ENCODE measurements at places on chromosomes 11 and 22.

GRCh38 chr11:2919188-2919587 lies 10.0 kb downstream of the PHLDA2 start:
- H3K4me1 ChIP-seq, result no peaks in the 10 kb centered on the region
- no peak overlapping the region for H3K27ac ChIP-seq
- DNase-seq, result no peak
- no peaks in the 10 kb centered on the region for H3K36me3 ChIP-seq
- H3K4me3 ChIP-seq, result no peak overlapping the region

DNA sequence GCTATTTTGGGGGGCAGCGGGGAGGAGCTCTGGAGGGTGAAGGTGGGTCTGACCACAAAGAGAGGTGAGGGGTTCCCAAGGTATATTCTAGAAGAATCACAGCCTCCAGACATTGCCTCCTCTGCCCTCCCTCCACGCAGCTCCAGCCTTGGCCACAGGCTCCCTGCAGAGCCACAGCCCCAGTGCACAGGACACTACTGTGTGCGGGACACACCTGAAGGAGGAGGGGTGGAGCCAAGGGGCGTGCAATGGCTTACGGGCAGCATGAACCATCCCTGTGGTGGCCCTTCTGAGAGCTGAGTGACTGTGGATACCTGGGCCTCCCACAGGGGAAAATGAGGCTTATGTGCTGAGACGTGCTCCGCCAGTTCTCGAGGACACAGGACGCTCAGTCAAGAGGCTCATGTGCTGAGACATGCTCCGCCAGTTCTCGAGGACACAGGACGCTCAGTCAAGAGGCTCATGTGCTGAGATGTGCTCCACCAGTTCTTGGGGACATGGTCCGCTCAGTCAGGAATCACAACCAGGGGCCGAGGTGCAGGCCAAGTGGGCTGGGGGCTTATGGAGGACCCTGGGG lies 417.3 kb downstream of the SHANK2 start:
- peaks cover 6% of the 10 kb centered on the region for H3K4me1 ChIP-seq
- no peak for DNase-seq
- no peak overlapping the region for H3K4me3 ChIP-seq
- no peak overlapping the region for H3K27ac ChIP-seq
- H3K27me3 ChIP-seq, result no peaks in the 10 kb centered on the region

DNA sequence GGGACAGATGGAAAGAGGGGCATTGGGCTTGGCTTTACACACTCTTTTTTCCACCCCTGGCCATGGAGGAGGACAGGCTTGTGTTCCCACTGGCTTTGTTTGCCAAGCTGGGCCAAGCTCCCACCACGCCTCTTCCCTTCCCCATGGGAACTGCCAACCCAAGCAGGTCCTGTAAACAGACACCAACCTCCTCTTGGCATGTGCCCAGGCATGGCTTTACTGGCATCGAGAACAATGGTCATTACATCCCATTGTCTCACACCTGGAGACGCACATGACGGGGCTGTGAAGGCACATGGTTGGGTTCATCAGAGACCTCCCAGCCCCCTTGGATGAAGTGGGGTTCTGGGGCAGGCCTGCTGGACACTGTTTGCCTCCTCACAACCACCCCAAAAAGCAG lies 11.7 kb downstream of the SEC14L3 start:
- no peaks in the 10 kb centered on the region for H3K27me3 ChIP-seq
- H3K4me3 ChIP-seq, result no peak overlapping the region
- no peak for DNase-seq

- no peak overlapping the region for H3K4me3 ChIP-seq
- H3K36me3 ChIP-seq, result no peaks in the 10 kb centered on the region
- H3K27me3 ChIP-seq, result peaks cover 1% of the 10 kb centered on the region
- no peak overlapping the region for H3K27ac ChIP-seq
Observed at GRCh38 chr22:50323900-50324299, 2.9 kb downstream of the DENND6B start.

GRCh38 chr22:19869497-19870152 lies 15.0 kb upstream of the GNB1L start:
- peaks cover 3% of the 10 kb centered on the region for H3K4me1 ChIP-seq
- H3K4me3 ChIP-seq, result no peak overlapping the region
- H3K27me3 ChIP-seq, result no peaks in the 10 kb centered on the region
- no peak for DNase-seq
